ENCODE measurements at places on chromosomes 5 and 9. TPM values are rescaled to one million over a fixed set of nuclear protein-coding genes. Genes with fewer than 3 reads are reported as not detected.

- no peak for DNase-seq
Measured at GRCh38 chr5:93736284-93736683, 5.1 kb downstream of the POU5F2 start.

GRCh38 chr5:82044010-82044409 is 72.2 kb downstream of the ATG10 start:
- no peak for DNase-seq

- DNase-seq = no peak
Measured at GRCh38 chr5:157925786-157926671, 67.1 kb upstream of the CLINT1 start.

- no peak for DNase-seq
Measured at GRCh38 chr9:34458959-34459340, 345 bp downstream of the DNAI1 start.

GRCh38 chr9:124511891-124512805 is 4.9 kb upstream of the NR5A1 start:
- no peak for DNase-seq

GRCh38 chr5:181149355-181149754 is 2.0 kb downstream of the OR2V2 start:
- DNase-seq = no peak

DNA sequence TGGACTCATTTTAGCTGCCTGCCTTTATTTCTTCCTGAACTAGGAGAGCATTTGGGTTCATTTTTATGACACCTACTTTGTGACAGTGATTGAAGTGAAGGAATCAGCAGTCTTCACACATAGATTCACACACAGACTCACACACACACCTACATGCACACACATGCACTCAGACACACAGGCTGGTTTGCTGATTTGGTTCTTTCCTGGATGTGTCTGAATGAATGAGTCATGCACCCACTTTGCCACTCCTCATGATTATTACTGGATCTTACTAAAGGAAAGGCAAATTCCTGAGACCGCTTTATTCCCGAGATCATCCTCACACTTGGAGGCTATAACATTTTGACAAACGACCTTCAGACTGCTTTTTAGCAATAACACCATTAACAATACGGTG is 529.5 kb downstream of the AGTPBP1 start:
- DNase-seq = no peak

DNA sequence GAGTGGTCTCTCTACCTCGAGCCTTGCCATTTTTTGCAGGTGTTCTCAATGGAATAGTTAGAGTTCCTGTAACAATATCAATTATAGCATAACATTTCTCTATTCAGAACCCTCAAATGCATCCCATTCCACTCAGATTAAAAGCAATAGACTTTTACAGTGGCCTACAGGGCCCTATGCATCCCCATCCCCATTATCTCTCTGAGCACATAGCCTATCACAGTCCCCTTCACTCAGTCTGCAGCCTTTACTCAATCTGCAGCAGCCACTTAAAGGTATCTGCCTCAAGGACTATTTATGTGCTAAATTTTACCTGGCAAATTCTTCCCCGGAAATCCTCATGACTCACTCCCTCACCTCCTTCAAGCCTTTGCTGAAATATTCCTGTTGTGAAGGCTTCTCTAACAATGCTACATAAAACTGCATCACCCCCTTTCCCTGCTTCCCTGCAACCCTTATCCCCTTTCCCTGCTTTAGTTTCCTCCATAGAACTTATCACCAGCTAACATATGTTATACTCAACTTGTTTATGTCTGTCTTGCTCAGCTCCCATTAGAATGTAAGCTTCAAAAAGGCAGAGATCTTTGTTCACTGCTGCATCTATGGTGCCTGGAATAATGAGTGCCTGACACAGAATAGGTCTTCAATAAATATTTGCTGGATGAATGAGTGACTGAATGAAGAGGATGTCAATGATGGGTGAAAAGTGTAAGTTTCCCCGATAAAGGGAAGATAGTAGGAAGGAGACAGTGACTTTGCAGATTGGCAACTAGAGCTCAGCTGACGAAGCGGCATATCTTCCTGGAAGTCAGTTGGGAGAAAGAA is 54.1 kb upstream of the ZNF366 start:
- no peak for DNase-seq

GRCh38 chr5:39394946-39395345 is 29.8 kb downstream of the DAB2 start:
- DNase-seq = no peak

- no peak for DNase-seq
Measured at GRCh38 chr5:95959888-95960666, 1.6 kb downstream of the ELL2 start.

DNA sequence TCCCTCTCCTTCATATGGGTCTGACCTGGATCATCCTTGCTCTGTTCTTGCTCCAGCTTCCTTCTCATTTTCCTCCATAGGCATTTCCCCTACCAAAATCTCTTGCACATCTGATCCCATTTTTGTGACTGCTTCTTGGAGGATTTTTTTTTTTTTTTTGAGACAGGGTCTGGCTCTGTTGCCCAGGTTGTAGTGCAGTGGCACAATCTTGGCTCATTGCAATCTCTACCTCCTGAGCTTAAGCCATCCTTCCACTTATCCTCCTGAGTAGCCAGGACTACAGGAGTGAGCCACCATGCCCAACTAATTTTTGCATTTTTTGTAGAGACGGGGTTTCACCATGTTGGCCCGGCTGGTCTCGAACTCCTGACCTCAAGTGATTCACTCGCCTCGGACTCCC is 10.5 kb upstream of the JMY start:
- DNase-seq = no peak

- no peak for DNase-seq
Measured at GRCh38 chr9:133932633-133933032, 59.5 kb downstream of the VAV2 start.

DNA sequence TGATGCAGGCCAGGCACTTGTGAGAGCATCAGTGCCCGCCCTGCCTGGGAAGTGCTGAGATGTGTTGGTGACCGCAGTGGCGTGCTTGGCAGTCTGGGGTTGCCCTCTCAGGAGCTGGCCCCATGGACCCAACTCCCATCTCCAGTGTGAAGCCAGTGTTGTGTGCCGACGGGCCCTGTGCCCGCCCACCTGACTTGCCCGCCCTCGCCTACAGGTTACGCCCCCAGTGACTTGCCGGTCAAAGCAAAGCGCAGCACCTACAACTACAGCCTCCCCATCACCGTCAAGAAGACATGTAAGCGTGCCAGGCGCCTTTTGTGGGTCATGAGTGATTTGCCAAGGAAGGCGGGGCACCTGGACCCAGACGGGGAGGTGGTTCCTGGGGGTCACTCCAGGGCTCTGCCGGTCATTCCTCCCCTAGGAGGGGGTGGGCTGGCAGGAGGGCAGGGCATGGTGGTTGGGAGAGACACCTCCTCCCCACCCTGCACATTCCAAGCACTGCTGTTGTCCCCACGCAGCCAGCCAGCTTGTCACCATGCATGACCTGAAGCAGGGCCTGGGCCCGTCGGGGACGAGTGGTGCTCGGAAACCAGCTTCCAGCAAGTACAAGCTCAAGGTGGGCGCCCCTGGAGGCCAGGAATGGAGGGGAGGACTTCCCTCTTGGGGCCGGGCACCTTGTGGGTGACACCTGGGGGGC is 7.4 kb upstream of the CEL start:
- DNase-seq = no peak

- DNase-seq = no peak
Measured at GRCh38 chr9:129225815-129226214, 47.8 kb upstream of the IER5L start.

- no peak for DNase-seq
Measured at GRCh38 chr5:137320056-137321045, 178.8 kb downstream of the SPOCK1 start.

- no peak for DNase-seq
Measured at GRCh38 chr9:137488327-137488653, 29.2 kb upstream of the NSMF start.

DNA sequence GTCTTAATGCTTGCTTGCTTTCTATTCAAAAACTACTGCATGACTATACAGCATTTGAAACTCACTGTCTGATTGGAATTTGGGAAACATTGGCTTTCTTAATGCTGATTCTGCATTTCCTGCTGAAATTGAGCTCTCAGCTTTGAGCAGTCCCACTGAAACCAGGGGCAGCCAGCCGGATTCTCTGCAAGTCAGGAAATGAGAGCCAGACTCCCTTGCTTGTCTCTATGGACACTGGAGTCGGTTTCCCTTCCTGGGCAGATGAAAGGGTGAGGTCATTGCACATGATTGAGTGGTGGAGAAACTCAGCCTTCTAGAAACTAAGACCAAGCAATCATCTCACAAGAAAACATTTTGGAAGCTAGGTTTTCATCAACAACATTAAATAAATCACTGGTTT is 119.7 kb upstream of the SPATA31C2 start:
- no peak for DNase-seq

DNA sequence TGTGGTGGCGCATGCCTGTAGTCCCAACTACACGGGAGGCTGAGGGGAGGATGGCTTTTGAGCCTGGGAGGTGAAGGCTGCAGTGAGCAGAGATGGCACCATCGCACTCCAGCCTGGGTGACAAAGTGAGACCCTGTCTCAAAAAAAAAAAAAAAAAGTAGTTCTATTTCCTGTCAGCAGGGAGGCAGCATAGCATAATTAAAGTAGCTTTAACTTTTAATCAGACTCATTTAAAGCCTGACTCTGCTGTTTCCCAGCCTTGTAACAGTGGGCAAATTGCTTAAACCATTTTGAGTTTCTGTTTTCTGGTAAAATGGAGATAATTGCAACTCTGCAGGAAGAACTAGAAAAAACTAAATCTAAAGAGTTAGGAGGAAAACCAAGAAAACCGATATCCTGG is 31.2 kb downstream of the CNOT6 start:
- no peak for DNase-seq

GRCh38 chr9:124045076-124045829 is 33.7 kb downstream of the LHX2 start:
- DNase-seq = no peak

GRCh38 chr9:2787065-2787464 is 56.8 kb downstream of the PUM3 start:
- DNase-seq = no peak

DNA sequence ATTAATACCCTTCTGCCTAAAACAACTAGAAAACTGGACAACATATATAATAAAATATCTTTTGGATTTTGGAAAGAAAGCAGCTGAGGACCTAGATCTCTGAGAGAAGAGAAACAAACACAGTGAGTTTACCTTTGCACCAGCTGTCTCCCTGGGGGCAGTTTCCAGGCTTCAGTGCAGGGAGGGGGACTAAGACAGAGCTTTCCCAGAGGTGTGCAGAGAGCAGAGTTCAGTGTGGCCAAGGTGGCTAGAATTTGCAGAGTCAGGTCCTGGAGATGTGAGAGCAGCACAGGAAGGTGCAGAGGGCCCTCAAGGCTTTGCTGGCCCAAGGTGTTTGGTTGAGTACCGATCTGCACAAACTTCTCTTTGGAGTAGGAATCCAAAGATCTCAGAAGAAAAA is 26.3 kb upstream of the PTPDC1 start:
- no peak for DNase-seq

DNA sequence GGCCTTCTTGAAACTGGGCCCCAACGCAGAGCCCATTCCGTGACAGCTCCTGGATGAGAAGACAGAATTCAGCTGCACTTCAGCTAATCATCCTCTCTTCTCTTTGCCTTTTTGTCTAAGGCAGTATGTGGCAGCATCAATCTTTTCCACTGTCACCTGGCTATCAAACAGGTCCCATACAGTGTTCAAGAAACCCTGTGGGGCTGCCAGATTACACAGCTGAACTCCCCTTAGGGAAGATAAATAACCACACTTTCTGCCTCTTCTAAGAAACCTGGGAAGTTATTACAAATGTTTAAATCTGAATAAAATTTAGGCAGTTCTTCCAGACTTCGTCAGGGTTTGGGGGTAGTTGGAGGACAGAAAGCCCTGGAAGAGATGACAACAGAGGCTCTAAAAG is 61.0 kb downstream of the SPEF2 start:
- no peak for DNase-seq

DNA sequence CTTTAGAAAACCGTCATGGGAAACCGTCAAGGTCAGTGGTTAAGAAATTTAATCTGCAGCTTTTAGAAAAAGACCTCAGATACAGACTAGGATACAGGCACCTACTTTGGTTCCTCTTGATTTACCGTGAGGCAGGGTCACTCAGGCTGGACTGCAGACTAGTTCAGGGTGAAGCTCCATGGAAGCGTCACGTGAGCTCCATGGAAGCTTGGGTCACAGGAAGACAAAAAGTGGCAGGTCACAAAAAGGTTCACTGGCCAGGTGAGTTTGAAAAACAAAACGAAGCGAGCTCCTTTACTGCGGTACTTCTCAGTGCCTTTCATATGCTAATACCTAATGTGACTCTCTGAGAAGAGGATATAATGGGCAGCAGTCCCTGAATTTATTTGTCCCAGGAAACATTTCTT is 43.0 kb downstream of the PRRC2B start:
- no peak for DNase-seq

DNA sequence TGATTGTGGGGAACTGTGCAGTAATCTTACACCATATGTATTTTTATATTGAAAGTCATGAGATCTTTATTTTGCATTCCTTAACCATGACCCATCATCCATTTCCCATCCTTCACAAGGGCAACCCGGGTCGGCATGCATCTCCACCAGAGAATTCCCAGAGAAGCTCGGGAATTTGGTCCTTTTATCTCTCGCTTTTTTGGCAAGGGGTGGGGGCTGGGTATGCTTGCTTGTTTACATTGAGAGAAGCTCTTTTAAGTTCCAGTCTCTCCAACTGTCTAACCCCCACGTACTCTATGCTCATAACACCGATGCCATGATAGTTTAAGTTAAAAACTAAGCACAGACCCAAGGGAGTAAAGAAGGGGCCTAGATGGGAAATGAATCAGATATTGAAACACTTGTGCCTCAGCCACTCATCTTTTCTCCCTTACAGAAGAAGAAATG is 109.9 kb upstream of the NFIB start:
- DNase-seq = no peak

- no peak for DNase-seq
Measured at GRCh38 chr5:13946111-13946510, 1.6 kb upstream of the DNAH5 start.

The LHX2 gene
- total RNA-seq = not detected

The RNF180 gene
- 14.0 TPM for total RNA-seq

The IL4 gene
- not detected for total RNA-seq

The TTC23L gene
- 0.25 TPM for total RNA-seq

The PCA3 gene
- not detected for total RNA-seq

The CD72 gene
- 5.6 TPM for total RNA-seq

The PARP8 gene
- 48.4 TPM for total RNA-seq

The PTGES2 gene
- total RNA-seq = 101 TPM

The SGTB gene
- 6.4 TPM for total RNA-seq
